Colonic mucosa (tissue), 4 donors: ENCODE measurements at places on chromosomes 12 and 14. TPM values are rescaled to one million over a fixed set of nuclear protein-coding genes. Genes with fewer than 3 reads are reported as not detected.

- peak; percentile 80 for DNase-seq
Measured at GRCh38 chr12:7108003-7108795, 815 bp downstream of the C1RL start.

DNA sequence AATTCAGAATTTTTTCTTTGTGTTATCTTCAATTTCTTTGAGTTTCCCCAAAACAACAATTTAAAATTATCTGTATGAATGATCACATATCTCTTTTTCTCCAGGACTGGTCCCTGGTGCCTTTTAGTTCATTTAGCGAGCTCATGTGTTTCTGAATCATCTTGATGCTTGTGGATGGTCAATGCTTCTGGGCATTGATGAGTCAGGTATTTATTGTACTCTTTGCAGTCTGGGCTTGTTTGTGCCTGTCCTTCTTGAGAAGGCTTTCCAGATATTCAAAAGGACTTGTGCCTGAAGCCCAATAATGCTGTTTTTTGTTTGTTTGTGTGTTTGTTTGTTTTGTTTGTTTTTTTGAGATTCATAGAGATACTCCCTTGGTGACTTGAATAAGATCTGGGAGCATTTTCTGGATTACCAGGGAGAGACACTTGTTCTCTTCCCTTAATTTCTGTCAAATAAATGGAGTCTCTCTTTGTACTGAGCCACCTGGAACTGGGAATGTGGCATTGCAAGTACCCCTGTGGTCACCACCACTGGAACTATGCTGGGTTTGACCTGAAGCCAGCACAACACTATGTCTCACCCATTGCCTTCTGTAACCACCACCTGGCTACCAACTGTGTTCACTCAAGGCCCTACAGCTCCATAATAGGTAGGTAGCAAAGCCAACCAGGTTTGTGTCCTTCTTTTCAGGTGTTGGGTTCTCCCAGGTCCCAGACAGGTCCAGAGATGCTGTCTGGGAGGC, 56.3 kb downstream of the SLC6A15 start:
- no peak for DNase-seq

The PTHLH gene
- 0.58 TPM for total RNA-seq

The CD4 gene
- total RNA-seq = 13.4 TPM

- no peak for DNase-seq
Measured at GRCh38 chr14:64801800-64802199, 77.9 kb downstream of the SPTB start.

The RHEBL1 gene
- 0.32 TPM for total RNA-seq
